ENCODE measurements at places on chromosomes 6 and 20.

GRCh38 chr6:126437205-126437604, 97.3 kb downstream of the CENPW start:
- no peak for DNase-seq

GRCh38 chr6:25404693-25405169, 125.6 kb downstream of the CARMIL1 start:
- DNase-seq: no peak

DNA sequence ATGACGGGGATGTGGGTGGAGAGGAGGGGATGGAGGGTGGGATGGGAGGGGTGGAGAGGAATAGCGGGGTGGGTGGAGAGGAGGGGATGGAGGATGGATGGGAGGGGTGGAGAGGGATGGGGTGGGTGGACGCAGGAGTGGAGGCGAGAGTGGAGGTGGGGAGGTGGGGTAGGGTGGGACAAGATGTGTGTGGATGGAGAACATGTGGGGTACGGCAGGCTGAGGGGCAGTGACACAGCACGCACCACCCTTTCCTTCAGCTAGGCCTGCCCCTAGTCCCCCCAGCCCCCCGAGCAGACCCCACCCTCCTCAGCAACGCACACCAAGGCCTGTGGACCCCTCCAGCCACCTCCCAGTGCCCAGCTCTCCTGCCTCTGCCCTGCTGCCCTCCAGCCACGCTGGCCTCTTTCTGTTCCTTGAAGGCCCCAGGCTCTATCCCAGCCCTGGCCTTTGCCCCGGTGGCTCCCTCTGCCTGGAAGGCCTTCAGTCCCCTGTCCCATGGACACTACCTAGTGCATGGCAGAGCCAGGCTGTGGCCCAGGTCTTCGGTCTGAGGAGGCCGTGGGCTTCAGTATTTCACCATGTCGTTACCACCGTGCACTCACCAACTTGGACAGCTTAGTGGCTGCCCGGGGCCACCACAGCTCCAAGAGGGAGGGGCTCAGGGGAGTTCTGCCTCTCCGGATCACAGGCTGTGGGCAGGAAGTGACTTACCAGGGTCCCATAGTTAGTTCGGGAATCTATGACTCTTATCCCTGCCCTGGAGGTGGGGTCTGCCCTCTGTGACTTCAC, 78.4 kb upstream of the PMEPA1 start:
- no peak for DNase-seq

GRCh38 chr20:50645253-50646068, 45.9 kb downstream of the RIPOR3 start:
- DNase-seq: peak; percentile 82

- peak; percentile 36 for DNase-seq
These were observed 443.9 kb downstream of the CDKAL1 start for GRCh38 chr6:20978151-20978614.

DNA sequence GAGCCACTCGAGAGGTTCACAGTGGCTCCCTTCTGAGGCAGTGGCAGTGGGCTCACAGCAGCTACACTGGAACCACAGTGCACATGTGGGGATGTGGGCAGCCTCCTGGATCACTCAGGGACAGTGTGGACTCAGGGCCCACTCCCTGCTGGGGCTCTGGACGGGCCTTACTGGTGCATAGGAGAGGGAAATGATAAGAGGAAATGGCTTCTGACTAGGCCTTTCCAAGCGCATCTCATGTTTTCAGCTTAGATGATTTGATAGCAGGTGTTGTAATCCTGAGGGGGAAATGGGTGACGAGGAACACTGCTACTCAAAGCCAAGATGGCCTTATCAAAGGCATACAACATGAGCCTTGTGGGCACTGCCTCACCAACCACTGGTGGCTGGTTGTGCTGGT, 44.0 kb downstream of the PANK2 start:
- no peak for DNase-seq

Data from GM04503 (cell line).